NCI-H748 treated with DMSO at 0.1 percent for 48 hours (cell line): ENCODE measurements at places on chromosomes 3 and 15.

DNA sequence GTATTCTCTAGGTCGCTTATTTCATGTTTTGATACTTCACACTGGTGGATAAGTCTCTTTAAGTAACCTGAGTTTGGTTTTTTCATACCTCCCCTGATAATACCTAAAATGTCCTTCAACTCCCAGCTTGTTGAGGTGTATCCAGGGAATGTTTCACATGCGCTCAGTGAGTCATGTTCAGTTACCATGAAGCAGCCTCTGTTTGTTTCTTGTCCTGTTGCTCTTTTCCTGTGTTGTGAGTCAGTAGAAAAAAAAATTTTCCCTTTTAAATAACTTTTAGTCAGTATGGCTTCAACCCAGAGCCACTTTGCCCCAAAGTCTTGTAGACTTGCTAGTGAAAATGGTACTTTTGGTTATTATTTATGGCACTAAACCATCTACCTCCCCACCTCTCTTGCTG lies 278.4 kb upstream of the ZPLD1 start:
- DNase-seq, result no peak

DNA sequence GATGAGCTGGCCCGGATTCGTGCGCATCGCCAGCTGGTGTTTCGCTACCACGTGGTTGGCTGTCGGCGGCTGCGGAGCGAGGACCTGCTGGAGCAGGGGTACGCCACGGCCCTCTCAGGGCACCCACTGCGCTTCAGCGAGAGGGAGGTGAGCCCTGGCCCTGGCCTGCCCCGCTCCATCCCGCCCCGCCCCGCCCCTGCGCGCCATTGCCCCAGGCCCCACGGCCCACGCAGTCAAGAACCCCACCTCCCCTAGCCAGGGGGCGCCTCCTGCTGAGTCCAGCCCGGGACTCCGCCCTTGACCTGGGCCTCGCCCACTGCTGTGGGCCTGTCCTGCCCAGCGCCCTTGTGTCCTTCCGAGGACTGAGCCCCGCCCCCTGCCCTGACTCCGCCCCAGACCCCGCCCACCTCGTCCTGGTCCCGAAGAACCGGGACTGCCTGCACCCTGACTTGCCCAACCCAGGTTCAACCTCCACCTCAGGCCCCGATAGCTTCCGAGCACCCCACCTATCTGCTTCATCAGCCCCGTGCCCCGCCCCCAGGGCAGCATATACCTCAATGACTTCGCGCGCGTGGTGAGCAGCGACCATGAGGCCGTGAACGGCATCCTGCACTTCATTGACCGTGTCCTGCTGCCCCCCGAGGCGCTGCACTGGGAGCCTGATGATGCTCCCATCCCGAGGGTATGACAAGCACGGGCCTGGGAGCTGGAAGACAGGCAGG lies 14.8 kb downstream of the NT5DC2 start:
- no peak for DNase-seq

DNA sequence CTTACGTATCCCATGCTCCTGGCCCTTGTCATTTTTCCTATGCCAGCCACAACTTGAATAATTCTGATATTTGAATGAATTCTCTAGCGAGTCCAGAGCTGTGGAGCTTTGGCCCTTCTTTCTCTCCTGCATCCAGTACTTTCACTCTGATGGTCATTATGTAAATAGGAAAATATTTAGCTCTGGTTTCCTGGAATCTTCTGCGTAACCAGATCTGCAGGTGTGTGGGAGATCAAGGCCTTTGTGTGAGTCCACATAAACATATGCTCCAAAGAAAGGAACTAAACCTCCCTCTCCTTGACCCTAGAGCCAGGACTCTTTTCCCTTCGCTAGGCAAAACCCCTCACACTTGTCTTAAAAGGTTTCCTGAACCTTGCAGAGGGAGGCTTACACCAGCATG lies 132.5 kb upstream of the THBS1 start:
- no peak for DNase-seq

GRCh38 chr15:31159837-31160236 lies 58.3 kb upstream of the TRPM1 start:
- DNase-seq, result no peak

DNA sequence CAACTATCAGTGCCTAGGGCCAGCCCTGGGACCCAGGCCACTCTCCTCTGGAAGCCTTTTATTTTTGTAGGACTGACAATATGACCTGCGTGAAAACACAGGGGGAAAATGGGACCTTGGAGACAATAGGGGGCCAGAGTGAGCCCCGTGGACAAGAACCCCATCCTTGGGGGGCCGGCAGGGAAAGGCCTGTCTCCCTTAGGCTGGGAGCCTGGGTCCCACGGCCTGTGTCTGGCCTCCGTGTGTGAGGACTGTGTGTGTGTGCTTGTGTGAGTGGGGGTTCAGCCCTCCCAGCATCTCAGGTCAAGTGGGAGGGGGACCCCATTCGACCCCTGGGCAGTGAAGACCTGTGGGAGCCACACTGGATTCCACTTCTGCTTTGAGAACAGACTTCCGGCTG lies 53.3 kb downstream of the EXOG start:
- no peak for DNase-seq

- no peak for DNase-seq
Measured at GRCh38 chr3:180408654-180409053, 193.3 kb upstream of the TTC14 start.

DNA sequence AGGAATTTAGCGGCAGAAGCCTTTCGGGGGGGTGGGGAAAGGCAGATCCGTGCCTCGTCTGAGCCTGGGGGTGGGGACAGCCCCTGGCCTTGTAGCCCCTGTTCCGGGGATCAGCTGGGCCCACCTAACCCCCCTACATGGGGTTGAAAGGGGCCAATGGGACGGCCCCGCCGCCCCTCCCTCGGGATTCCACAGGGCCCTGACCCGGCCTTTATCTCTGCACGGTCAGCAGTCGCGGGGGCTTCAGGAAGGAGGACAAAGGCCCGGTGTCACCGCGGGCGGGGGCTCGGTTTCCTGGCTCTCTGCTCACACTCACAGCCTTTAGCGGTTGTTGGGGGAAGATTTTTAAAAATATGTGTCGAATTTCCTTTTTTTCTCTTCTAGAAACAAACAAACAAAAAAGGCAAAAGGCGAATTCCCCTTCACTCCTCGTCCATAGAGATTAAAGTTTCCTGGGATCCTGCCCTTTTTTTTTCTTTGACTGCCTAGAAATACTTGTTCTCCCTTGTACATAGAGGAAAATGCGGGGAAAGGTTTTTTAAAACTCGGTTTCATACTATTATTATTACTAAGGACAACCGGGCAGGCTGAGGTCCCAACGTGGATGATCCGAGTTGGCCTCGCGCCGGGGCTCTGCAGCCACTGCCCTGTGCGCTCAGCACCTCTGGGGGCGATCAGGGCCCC lies 7.9 kb downstream of the FOXL2 start:
- no peak for DNase-seq

DNA sequence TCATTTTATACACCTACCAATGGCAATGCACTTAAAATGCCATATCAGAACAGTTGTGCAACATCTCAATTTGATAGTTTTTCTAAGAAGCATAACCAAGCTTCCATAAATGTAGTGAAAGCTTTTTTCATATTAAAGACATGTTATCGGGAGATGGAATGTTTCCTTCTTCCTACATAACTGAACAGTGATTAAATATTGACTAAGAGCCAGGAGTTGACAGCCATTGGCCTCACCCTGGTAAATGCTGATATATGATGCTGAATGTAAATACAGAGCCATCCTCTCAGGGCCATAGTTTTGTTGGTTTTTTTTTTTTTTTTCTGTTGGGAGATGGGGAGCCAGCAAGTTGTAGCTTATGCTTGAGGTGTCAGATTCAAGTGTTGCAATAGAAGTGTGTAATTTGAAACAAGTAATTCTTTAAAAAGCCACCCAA lies 203.3 kb upstream of the IL12A start:
- DNase-seq, result peak; percentile 22
